Activated CD4-positive, alpha-beta T cell treated with anti-CD3 and anti-CD28 coated beads, Interleukin-2, amount 50 U/mL, for 16 hours (primary cell): ENCODE measurements at places on chromosomes 6 and 20.
A peak's percentile ranks its signal among the peaks of the same experiment; 100 is the strongest.

DNA sequence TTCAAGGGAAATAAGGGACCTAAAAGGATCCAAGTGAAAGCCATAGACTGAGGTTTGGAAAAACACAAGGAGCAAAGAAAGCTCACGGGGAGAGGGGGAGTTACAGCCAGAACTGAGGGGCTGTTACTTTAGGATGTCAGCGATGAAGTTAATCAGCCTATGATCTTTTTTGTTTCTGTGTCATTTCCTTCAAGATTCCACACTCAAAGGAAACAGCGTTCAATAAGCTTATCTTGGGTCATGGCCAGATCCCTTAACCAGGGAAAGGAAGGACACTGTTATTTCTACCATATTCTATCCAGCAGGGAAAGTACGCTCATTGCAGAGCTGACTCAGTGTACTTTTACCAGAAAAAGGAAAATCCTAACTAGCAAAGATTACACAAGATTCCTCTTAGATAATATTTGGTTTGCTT, 132.8 kb downstream of the PFDN4 start:
- DNase-seq: no peak

GRCh38 chr6:121548131-121548530, 112.7 kb downstream of the GJA1 start:
- DNase-seq: no peak

DNA sequence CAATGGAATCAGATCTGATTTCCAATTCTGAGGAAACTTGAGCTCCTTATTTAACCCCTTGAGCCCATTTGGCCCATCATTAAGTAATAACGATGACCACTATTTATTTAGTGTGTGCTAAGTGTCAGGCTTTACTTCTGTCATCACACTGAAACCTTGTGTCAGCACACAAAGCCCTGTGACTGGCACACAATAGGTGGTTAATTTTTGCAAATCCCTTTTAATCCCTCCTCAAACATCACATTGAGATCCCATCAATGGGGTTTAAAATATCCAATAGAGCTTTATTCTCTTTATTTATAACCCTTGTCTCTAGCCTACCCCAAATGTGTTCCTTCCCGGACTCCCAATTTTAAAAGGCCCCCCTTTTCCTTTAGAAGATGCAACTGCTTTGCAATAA, 656.8 kb upstream of the CHD6 start:
- DNase-seq: no peak

DNA sequence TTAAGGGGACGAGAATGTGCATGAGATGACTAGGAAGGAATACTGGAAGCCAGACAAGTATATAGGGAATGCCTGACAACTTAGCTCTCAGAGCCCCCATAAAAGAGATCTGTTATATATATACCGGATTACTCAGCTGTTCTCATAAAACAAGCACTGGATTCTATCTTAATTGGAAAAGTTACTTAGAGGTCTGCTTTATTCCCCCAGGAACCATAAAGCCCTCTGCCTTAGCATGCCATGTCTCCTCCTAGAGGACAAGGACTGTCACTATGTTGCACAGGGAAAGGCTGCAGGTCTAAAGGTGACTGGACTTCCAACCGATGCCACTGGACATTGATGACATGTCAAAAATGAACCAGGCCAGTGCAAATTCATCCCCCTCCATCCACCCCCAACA, 6.4 kb downstream of the EXOC2 start:
- no peak for DNase-seq

GRCh38 chr20:32387252-32387651, 29.1 kb downstream of the ASXL1 start:
- peak; percentile 73 for DNase-seq

DNA sequence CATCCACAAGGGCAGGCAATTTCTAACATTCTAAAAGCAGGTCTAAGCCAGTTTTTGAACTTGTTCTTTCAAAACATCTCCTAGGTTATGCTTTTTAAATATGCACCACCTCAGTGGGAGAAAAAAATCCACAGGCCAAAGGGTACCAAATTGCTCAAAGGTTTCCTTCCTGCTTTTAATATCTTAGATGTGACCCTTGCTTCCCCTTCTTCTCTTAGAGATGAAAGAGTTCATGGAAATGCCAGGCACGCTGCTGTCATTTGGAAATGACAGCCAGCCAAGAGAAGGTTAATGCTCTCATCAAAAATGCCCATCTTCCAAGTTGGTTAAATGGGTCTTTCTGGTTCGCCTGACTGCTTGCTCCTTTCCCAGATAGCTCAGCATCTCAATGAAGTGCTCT, 497.1 kb downstream of the CD83 start:
- DNase-seq: no peak

DNA sequence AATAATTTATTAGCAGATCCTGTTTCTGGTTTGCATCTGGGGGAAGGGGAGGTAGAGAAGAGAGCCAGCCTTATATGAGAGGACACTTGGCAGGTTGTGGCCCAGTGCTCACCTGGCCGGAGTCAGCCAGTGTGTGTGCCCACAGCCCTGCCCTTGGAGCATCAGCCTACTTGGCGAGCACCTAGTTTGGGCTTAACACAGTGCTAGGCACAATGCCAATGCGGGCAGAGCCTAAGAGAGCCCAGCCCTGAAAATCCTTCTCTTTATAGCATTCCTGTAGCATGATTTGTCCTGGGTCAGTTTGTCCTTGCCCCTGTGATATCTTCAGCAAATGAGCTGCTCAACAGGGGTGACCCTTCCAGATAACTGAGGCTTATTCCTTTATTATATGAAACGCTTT, 73.0 kb downstream of the SLX4IP start:
- no peak for DNase-seq

DNA sequence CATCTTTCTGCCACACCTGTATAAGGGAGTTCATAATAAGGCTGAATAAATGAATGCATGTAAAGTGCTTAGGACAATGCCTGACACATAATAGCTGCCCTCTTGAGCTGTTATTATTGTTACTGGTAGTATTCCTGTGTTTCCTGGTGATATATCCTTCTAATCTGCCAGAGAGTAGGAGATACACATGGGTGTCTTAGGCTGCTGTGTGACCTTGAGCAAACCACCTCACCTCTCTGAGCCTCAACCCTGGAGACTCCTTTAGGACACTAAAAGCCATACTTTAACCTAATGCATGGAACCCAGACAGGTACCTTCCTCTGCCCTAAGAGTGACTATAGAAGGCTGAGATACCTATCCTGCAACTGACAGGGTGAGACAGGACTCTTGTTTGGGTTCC, 7.6 kb downstream of the SCRT2 start:
- DNase-seq: no peak

GRCh38 chr20:36378686-36379085, 72.5 kb downstream of the DLGAP4 start:
- DNase-seq: no peak

DNA sequence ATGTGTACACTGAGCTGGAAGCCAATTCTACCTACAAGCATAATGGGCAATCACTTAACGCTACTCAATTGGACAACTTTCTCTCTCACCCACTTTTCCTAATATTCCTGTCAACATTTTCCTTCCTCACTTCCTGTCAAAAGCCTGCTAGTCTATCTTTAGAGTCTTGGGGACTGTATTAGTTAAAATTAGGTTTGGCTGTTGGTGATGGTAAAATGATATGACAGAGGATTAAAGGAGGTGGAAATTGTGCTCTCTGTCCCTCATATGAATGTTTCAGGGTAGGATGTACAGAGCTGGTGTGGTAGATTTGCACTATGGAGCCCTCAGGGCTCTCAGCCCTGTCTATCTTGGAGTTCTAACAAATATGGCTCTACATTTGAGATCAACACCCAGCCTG, 129.7 kb downstream of the CEP57L1 start:
- no peak for DNase-seq

GRCh38 chr20:24303393-24304170, 165.8 kb upstream of the SYNDIG1 start:
- DNase-seq: no peak

DNA sequence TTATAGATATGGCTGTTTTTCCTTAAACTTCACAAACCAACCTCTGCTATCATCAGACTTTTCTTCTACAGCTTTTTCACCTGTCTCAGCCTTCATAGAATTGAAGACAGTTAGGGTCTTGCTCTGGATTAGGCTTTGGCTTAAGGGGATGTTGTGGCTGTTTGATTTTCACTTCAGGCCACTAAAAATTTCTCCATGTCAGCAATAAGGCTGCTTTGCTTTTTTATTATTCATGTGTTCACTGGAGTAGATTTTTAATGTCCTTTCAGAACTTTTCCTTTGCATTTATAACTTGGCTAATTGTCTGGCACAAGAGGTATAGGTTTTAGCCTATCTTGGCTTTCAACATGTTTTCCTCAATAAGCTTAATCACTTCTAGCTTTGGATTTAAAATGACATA, 392.6 kb downstream of the RFPL4B start:
- DNase-seq: no peak

DNA sequence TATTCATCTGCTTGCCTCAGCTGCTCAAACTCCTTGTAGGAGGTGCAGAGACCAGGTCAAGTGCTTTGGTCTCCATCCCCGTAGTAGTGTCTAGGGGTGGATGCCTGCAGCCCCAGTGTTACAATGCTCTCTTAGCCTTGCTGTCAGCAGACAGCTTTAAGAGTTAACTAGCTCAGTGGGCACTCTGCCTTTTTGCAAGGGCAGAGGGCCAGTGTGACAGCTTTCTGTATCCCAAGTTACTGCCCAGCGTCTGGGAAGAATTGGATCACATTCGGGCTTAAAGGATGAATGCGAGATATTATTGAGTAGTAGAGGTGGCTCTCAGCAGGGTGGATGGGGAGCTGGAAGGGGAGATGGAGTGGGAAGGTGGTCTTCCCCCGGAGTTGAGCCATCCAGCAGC, 339.9 kb upstream of the RNF217 start:
- no peak for DNase-seq

DNA sequence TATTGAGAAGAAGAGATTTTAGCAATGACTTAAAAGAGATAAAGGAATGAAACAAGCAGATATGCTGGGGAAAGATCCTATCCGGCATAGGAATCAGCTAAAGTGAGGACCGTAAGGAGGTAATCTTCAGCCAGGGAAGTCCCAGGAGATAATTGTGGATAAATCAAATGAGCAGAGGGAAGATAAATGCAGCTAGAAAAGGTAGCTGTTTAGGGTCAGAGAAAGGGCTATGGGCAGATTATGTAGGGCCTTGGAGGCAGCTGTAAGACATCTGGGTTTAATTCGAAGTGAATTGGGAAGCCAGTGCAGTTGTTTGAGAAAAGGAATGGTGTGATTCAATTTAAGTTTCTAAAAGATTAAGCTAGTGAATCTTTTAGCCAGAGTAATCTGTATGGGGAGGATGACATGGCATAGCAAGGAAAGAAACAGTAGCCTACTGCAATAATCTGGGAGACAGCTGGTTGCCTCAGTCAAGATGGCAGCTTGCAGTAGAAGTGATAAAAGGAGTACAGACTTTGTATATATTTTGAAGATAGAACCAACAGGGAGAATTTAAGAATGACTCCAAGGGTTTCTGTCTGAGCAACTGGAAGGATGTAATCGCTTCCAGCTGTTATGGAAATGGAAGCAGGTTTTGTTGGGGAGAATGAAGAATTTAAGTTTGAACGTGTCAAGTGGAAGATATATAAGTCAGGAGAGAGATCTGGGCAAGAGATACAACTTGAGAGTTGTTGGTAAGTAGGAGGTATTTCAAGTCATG, 552.3 kb upstream of the FLRT3 start:
- DNase-seq: no peak

- no peak for DNase-seq
Observed at GRCh38 chr6:4258733-4259132, 123.4 kb upstream of the ECI2 start.

GRCh38 chr20:22794200-22794599, 209.8 kb upstream of the FOXA2 start:
- DNase-seq: no peak

DNA sequence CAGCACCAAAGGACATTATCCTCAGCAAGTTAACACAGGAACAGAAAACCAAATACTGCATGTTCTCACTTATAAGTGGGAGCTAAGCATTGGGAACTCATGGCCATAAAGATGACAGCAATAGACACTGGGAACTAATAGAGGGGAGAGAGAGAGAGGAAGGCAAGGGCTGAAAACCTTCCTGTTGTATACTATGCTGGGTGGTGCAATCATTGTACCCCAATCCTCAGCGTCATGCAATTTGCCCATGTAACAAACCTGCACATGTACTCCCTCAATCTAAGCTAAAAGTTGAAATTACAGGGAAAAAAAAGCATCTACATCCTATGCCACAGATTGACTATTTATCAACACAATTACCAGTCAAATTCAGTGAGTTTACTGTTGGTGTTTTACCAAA, 20.0 kb upstream of the VNN1 start:
- no peak for DNase-seq

DNA sequence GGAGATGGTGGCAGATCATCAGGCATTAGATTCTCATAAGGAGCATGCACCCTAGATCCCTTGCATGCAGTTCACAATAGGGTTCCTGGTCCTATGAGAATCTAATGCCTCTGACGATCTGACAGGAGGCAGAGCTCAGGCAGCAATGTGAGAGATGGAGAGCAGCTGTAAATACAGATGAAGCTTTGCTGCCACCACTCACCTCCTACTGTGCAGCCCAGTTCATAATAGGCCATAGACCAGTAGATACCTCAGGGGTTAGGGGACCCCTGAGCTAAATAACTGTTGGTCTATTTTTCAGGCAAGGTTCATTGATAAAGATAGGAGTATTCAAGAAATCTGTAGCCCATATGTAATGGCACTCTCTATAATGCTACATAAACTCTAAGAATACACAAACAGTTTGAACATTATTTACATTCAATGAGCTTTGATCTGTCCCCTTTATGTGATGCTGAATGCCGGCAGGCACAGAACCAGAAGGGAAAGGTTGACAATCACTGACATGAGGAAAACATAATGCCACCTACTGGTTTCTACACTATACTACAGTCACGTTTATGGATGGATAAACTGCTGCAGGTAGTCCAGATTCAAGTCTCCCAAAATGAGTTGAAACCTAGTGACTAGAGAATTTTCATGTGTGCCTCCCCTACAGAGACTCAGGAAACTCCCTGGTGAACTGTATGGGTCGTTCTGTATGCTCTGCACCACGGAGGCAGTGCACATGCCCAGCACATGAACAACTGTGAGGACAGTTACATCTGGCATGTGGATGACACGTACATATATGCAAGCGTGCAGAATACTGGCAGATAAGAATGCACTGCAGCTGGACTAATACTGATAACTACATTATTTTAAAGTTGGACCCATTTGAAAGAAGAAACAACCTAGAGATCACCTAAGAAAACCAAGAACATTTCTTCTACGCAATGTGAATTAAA, 72.0 kb downstream of the DST start:
- peak; percentile 35 for DNase-seq

- DNase-seq: no peak
Observed at GRCh38 chr6:151546941-151547659, 53.3 kb downstream of the CCDC170 start.

DNA sequence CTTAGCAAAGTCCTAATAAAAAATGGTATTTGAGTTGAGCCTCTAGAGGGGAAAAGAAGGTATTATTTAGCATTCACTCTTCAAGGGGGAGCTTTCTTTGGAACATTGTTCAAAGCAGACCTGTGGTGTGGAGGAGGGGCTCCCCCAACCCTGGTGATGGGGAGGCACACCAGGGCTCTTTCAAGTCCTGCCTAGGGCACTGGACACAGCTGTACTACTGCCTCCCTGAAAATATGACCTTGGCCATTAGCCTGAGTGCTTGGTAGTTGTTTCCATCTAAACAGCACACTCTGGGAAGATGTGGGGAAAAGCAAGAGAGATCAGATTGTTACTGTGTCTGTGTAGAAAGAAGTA, 215.1 kb upstream of the CNR1 start:
- no peak for DNase-seq
